ENCODE measurements at places on chromosomes 6 and 20.

GRCh38 chr6:144667532-144668503, 382.7 kb downstream of the UTRN start:
- DNase-seq: no peak
- no peak overlapping the region for H3K4me3 ChIP-seq
- H3K27ac ChIP-seq: no peak overlapping the region

DNA sequence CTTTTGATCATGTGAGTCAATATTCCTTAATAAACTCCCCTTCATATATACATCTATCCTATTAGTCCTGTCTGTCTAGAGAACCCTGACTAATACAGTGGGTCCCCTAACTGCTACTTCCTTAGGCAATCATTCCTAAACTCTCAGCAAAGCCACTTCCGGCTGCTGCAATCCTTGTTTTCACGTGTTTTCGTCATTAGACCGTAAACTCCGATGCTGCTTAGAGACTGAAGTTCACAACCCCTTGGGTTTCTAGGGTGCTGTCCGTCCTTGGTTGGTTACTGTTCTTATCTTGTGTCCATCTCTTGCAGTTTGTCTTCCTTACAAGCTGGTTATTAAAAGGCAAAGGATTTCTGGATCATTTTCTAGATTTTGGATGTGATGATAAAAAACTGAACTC, 106.4 kb downstream of the GMPR start:
- H3K4me1 ChIP-seq: peaks cover 29% of the 10 kb centered on the region
- peak overlapping the region; percentile 54 for H3K27ac ChIP-seq
- H3K27me3 ChIP-seq: no peaks in the 10 kb centered on the region
- H3K36me3 ChIP-seq: no peaks in the 10 kb centered on the region
- no peak overlapping the region for H3K4me3 ChIP-seq
- DNase-seq: no peak

GRCh38 chr6:94713446-94713845, 863.9 kb upstream of the MANEA start:
- no peaks in the 10 kb centered on the region for H3K27me3 ChIP-seq
- H3K4me1 ChIP-seq: no peaks in the 10 kb centered on the region
- H3K27ac ChIP-seq: no peak overlapping the region
- no peak for DNase-seq

DNA sequence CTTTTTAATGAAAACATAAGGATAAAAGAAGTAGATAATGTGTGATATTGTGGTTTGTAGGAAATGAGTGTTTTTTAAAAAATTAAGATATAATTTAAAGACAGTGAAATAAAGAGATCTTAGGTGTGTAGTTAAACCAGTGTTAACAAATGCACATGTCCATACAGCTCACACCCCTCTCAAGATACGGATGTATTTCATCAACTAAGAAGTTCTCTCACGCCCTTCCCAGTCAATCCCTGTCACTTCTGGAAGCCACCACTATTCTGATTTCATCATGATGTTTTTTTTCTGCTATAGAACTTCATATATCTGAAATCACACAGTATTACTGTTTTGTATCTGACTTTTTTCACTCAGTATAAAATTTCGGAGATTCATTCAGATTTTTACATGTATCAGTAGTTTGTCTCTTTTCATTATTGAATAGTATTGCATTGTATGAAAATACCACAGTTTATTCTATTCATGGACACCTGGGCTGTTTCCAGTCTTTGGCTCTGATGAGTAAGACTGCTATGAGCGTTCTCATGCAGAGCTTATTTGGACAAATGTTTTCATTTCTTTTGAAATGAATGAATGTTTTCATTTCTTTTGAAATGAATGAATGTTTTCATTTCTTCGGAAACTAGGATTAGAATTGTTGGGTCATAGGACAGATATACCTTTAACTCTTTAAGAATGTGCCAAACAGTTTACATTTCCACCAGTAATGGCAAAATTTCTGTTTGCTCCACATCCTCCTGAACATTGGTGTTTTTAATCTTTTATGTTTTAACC, 49.7 kb upstream of the ELOVL5 start:
- H3K4me3 ChIP-seq: no peak overlapping the region
- no peak overlapping the region for H3K27ac ChIP-seq
- H3K4me1 ChIP-seq: no peaks in the 10 kb centered on the region
- no peaks in the 10 kb centered on the region for H3K27me3 ChIP-seq
- no peaks in the 10 kb centered on the region for H3K36me3 ChIP-seq

GRCh38 chr20:12410783-12411182, 493.1 kb downstream of the BTBD3 start:
- no peaks in the 10 kb centered on the region for H3K27me3 ChIP-seq
- no peaks in the 10 kb centered on the region for H3K36me3 ChIP-seq
- no peak overlapping the region for H3K4me3 ChIP-seq
- no peaks in the 10 kb centered on the region for H3K4me1 ChIP-seq
- no peak for DNase-seq

GRCh38 chr6:1604158-1605003, 5.3 kb upstream of the FOXC1 start:
- no peaks in the 10 kb centered on the region for H3K36me3 ChIP-seq
- peak overlapping the region; percentile 35 for H3K4me3 ChIP-seq
- DNase-seq: no peak
- H3K4me1 ChIP-seq: peaks cover 16% of the 10 kb centered on the region
- H3K27me3 ChIP-seq: no peaks in the 10 kb centered on the region

DNA sequence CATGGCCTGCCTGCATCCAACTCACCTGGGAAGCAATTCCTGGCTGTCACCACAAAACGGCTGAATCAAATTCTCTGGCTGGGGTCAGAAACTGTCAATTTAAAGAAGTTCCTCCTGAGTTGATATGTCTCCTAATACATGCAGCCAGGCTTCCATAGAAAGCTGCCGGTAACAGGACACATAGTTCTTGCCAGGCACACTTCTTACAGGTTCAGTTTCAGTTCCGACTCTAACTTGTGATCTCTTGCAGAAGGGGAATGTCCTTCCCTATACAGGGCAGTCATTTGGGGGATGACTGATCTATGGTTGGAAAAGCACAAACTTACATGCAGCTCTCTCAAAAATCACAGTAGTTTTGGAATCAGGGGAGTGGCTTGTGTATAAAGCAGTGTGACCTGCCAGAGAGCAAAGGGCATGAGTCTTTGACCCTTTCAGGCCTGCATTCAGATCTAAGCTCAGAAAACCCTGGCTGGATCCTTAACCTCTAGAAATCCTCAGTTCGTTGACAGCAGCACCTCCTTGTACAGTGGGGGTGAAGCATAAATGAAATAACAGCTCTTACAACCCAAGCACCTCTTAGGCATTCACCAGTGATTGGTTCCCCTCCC, 195.6 kb downstream of the SCP2D1 start:
- H3K27ac ChIP-seq: no peak overlapping the region
- H3K27me3 ChIP-seq: no peaks in the 10 kb centered on the region
- H3K4me1 ChIP-seq: no peaks in the 10 kb centered on the region
- no peak for DNase-seq

DNA sequence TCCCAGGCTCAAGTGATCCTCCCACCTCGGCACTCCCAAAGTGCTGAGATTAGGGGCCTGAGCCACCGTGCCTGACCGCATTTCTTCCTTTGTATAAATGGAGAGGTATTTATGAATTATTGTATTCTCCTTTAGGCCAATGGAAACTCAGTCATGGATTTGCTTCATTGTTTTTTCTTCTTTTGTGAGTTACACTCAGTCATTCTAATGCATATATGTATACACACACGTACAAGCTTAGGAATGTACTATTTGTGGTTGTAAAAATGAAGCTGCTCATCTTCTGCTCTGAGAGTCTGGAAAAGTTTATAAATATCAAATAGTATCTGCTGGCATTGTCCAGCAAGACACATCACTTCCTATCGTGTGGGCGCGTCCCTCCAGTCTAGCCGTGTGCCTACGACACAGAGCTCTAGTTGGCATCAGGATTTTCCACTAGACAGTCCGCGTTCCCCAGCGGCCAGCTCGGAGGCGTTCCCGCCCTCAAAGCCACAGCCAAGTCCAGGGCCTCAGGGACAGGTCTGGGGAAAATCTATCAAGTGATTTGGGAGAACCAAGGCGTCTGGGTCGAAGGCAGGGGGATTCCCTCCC, 215.2 kb downstream of the NFATC2 start:
- no peak overlapping the region for H3K4me3 ChIP-seq
- no peaks in the 10 kb centered on the region for H3K4me1 ChIP-seq
- H3K27ac ChIP-seq: no peak overlapping the region
- no peaks in the 10 kb centered on the region for H3K36me3 ChIP-seq

DNA sequence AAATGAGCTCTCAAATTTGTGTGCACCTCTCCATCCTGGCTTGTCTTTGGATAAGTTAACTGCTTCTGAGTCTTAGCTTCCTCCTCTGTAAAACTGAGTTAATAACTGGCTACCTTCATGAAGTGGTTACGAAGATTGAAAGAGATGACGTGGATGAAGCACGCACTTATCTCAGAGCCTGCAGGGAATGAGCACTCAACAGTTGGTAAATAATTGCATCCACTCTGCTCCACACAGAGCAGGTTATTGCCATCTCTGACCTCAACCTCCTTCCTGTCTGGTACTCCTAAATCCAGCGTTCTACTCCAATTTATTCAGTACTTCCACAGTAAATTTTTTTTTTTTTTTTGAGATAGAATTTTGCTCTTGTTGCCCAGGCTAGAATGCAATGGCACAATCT, 6.9 kb downstream of the AURKA start:
- H3K27ac ChIP-seq: no peak overlapping the region
- peaks cover 40% of the 10 kb centered on the region for H3K36me3 ChIP-seq
- no peaks in the 10 kb centered on the region for H3K27me3 ChIP-seq
- no peak overlapping the region for H3K4me3 ChIP-seq
- no peaks in the 10 kb centered on the region for H3K4me1 ChIP-seq

- H3K4me1 ChIP-seq: peaks cover 15% of the 10 kb centered on the region
- no peaks in the 10 kb centered on the region for H3K27me3 ChIP-seq
- H3K27ac ChIP-seq: no peak overlapping the region
- H3K36me3 ChIP-seq: no peaks in the 10 kb centered on the region
Observed at GRCh38 chr6:36323062-36323461, 13.6 kb downstream of the BNIP5 start.

- no peak overlapping the region for H3K4me3 ChIP-seq
- no peaks in the 10 kb centered on the region for H3K36me3 ChIP-seq
- no peaks in the 10 kb centered on the region for H3K4me1 ChIP-seq
Observed at GRCh38 chr6:119036081-119036480, 42.4 kb downstream of the FAM184A start.

DNA sequence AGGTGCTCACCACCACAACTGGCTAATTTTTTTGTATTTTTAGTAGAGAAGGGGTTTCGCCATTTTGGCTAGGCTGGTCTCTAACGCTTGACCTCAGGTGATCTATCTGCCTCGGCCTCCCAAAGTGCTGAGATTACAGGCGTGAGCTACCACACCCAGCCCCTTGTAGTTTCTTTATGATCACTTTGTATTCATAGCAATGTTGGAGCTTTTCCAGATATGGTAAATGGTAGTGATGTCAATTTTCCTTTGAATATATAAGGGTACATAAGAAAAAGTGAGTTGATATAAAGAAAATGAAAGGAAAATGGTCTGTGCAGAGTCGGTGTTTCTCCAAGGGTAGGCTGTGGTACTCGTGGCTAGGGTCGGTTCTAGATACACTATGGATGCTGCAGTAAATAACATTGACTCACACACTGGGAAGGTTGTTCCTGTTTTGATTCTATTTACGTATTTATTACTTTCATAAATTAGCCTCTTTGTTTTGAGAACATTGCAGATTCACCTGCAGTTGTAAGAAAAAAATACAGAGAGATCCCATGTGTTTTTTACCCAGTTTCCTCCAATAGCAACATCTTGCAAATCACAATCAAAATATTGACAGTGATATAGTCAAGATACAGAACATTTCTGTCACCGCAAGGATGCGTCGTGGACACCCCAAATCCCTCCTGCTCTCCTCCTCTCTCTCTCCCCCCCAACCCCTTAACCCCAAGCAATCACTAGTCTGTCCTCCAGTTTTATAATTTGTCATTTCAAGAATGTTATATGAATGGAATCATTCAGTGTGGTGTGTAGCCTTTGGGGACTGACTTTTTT, 2.5 kb downstream of the ZNF831 start:
- H3K4me3 ChIP-seq: no peak overlapping the region
- peaks cover 70% of the 10 kb centered on the region for H3K27me3 ChIP-seq
- no peaks in the 10 kb centered on the region for H3K4me1 ChIP-seq
- no peak for DNase-seq
- no peaks in the 10 kb centered on the region for H3K36me3 ChIP-seq

DNA sequence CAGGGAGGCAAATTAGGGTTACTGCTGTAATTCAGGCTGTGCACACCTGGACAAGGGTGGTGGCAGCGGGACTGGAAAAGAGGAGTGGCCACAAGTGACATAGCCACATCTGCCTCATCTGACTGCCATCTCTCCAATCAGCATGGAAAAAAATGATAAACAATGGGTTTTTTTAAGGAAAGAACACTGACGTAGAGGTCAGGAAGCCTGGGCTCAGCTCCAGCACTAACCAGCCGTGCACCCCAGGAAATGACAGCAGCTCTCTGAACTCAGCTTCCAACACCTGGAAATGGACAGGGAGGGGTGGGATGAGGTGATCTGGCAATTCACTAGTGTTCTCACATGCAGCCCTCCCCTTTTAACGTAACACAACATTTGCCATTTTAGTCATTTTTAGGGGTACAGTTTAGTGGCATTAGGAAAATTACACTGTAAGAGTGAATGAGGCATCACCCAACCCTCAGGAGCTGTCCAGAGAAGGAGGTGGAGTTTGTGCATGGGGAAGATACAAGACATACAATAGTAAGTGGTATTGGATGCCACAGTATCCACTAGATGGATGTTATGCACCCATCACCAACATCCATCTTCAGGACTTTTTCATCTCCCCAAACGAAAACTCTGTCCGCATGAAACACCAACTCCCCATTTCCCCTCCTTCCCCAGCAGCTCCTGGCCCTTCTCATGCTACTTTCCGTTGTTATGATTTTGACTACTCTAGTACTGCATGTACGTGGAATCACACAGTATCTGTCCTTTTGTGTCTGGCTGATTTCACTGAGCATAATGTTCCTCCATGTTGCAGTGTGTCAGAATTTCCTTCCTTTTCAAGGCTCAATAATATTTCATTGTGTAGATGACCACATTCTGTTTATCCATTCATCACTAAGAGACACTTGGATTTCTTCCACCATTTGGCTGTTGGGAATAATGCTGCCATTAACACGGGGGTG, 215.5 kb upstream of the ECI2 start:
- no peaks in the 10 kb centered on the region for H3K36me3 ChIP-seq
- H3K27ac ChIP-seq: no peak overlapping the region
- H3K4me1 ChIP-seq: peaks cover 46% of the 10 kb centered on the region

DNA sequence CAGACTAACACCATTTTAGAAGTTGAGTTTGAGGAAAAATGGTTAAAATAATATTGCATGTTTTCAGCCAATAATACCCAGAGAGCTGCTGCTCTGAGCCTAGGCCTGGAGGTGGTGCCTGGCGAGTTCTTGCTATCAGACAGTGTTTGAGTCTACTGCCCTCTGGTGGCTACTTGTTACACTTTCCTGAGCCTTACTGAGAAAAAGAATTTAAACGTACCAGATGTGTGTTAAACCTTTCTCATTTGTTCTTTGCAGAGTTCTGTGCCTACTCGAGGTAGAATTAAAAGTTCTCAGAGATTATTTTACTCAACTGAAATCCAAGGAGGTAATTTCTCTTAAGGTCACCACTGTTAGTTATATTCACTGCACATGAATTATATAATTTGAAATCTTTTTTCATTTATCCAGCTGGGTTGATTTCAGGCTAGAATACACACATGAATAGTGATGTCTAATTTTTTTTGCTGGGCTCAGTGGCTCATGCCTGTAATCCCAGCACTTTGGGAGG, 38.2 kb downstream of the SHLD1 start:
- no peaks in the 10 kb centered on the region for H3K27me3 ChIP-seq
- no peaks in the 10 kb centered on the region for H3K36me3 ChIP-seq
- peak; percentile 88 for DNase-seq
- no peak overlapping the region for H3K4me3 ChIP-seq
- H3K4me1 ChIP-seq: peaks cover 23% of the 10 kb centered on the region
- H3K27ac ChIP-seq: no peak overlapping the region

Measured in HCT116 (cell line).